Adipose tissue (tissue), 3 donors: ENCODE measurements at places on chromosomes 11 and 22. TPM values are rescaled to one million over a fixed set of nuclear protein-coding genes. Genes with fewer than 3 reads are reported as not detected.

The C22orf15 gene
- polyA plus RNA-seq: 0.12 TPM

The TUB gene
- 2.7 TPM for polyA plus RNA-seq

The DBX1 gene
- not detected for polyA plus RNA-seq

The EHF gene
- 1.4 TPM for polyA plus RNA-seq

The TREH gene
- polyA plus RNA-seq: 2.0 TPM

The PATE4 gene
- polyA plus RNA-seq: not detected

The CD3D gene
- polyA plus RNA-seq: 4.3 TPM

The MS4A3 gene
- polyA plus RNA-seq: 0.07 TPM

The KRTAP5-11 gene
- not detected for polyA plus RNA-seq

The MOGAT2 gene
- polyA plus RNA-seq: 0.18 TPM

The IL18 gene
- polyA plus RNA-seq: 5.5 TPM

The PLA2G3 gene
- polyA plus RNA-seq: 0.01 TPM

The APOBEC3G gene
- 2.9 TPM for polyA plus RNA-seq

The YPEL4 gene
- 0.58 TPM for polyA plus RNA-seq

The C22orf31 gene
- polyA plus RNA-seq: 0.34 TPM

The SYT9 gene
- polyA plus RNA-seq: not detected

The DEFB131B gene
- polyA plus RNA-seq: not detected

The TRPM5 gene
- polyA plus RNA-seq: not detected

The SEPTIN3 gene
- polyA plus RNA-seq: 0.09 TPM

The CACNA1I gene
- polyA plus RNA-seq: not detected
